ENCODE measurements at places on chromosomes 11 and 22.
A peak's percentile ranks its signal among the peaks of the same experiment; 100 is the strongest.

DNA sequence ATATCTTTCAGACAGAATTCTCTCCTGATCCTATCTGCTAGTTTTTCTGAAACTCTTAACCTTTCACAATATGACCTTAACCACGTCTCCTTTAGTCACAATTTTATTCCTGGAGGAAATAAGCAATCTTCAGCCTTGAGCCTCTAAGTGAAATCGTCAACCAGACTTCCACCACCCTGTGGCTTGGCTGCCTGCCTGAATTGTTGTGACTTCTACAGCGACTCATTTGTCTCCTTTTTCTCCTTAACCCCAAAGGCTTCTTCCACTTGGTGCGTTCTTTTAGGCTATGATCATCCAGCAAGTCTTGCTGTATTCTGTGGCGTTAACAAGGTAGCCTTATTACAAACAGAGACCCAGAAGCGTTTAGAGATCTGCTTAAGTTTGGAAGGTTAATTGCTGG, 535.1 kb upstream of the ARHGAP42 start:
- no peak for DNase-seq

DNA sequence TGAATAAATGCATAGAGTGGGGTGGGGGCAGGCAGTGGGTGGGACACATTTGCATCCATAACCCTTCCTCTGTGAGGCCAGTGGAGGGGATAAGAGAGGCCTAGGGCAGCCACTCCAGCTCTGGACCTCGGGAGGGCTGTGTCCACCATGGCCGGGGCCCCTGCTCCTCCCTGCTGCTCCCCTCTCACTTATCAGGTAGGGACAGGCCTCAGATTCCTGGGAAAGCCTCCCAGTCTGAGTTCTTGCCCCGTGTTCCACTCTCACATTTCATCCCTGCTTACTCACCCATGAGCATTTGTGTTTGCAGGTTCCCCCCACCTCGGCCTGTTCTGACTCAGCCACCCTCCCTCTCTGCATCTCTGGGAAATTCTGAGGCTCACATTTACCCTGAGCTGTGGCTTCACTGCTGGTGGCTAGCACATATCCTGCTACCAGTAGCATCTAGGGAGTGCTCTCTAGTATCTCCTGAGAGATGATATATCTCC, 128.7 kb upstream of the TOP3B start:
- peak; percentile 17 for DNase-seq

DNA sequence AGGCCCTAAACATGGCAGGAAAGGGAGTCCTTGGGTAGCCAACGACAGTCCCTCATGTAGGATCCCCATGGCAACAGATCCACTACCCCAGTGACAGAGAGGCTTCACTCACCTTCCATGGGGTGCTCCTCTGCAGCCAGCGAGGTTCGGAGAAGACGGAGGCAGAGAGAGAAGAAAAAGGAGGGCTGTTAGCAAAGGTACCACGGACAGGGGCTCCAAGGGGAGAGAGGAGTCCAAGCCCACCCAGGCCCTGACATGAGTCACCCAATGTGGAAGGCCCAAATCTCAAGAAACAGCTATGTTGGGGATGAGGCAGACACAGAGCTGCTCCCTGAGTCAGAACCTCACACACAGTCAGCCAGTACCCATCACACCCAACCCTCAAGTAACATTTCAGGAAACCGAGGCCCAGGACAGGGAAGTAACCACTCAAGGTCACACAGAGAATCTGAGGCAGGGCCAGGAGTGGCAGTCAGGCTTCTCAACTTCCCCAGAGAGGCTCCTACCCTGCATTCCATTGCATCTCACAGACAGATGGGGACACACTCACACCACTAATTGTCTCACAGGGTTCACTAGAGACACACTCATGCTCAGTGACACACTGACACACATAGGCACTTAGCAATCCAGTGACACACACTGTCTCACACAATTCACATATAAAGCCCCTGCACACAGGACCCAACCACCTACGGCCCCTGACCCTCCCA, 25.2 kb downstream of the NRXN2 start:
- no peak for DNase-seq

DNA sequence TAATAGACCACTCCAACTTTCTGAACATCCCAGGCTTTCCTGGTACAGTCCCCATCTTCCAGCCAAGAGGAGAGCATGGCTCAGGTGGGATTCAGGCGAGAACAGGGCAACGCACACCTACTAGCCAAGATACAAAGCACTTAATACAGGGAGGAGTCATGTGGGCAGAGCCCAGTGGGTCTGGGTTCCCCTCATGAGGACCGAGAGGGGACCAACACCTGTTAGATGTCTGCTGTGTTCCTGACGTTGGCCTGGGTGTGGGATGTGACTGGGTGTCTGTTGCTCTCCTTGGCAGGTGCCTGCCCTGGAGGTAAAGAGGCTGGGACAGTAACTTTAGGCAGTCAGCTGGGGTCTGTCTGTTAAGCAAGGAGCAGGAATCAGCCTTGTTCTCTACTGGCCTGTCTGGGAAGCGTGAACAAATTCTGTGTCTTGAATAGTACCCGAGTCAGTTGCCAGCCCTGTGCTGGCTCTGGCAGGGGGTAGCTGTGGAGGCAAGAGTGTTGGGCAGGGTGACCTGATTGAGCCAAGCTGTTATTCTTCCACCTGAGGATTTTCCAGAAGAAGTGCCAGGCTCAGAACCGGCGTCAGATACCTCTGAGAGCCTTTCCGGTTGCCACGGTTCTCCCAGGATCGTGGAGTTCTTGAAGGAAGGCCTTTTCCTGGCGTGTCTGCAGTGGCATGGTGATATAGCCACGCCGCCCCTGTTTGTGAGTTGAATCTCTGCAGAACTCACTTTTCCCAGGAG, 56.3 kb downstream of the BCR start:
- no peak for DNase-seq

DNA sequence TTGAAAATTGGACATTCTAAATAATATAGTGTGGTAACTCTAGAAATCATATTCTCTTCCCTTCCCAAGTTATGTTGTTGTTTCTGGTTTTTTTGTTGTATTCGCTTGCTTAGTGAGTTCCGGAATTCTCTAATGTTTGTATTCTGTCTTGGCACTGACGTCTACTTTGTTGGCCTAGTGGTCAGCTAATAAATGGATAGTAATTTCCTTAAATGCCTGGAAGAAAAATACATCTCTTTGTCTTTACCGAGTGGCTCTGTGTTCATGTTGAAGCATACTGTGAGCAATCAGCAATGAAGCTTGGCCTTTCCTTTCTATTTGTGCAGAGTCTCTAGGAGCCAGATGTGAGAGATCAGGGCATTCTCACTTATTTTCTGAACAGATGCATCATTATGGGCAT, 1225.7 kb downstream of the JRKL start:
- DNase-seq: no peak

DNA sequence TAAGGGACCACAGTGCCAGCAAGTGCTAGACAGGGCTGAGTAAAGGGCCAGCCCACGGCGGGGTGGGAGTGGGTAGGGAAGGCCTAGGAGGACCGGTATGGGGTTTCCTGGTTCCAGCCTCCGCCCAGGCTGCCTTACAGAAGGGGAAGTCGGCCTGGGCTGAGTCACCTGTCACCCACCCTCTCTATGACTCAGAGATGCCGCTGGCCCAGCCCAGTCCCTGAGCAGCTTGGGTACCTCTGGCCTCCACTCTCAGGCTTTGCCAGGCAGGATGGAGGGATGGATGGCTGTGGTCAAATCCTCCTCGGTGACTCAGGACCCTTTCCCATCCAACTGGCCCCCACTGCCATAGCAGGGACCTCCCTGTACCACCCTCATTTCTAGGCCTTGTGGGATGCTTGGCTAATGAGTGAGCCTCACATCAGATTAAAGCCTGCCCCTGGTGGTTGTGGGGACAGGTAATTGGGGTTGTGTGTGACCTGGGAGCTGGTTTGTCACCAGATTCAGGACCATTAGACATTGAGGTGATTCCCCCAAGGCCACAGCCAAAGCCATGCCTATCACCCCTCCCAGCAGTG, 13.9 kb downstream of the SLC35E4 start:
- no peak for DNase-seq

- DNase-seq: no peak
Observed at GRCh38 chr22:36562261-36562835, 33.4 kb upstream of the EIF3D start.

DNA sequence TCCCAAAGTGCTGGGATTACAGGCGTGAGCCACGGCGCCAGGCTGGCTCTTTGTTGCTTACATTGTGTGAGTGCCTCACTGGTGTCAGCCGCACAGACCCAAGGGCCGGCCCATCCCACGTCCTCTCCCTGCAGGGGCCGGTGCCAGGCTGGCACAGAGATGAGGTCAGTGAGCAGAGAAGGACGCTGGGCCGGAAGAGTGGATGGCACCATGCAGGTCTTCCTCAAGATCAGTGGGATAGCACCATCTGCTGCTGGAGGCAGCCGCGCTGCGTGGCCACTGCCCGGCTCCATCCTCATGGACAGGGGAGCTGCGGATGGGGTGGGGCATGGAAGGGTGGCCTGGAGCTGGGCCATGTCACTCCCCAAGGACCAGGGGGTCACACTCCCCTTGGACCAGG, 22.0 kb upstream of the FGF4 start:
- DNase-seq: no peak

- DNase-seq: peak; percentile 33
Observed at GRCh38 chr11:58616594-58616993, 5.9 kb upstream of the CNTF start.

GRCh38 chr11:78691215-78691614, 116.6 kb upstream of the NARS2 start:
- no peak for DNase-seq

GRCh38 chr11:57424792-57425564, 1.9 kb downstream of the SLC43A3 start:
- peak; percentile 55 for DNase-seq

DNA sequence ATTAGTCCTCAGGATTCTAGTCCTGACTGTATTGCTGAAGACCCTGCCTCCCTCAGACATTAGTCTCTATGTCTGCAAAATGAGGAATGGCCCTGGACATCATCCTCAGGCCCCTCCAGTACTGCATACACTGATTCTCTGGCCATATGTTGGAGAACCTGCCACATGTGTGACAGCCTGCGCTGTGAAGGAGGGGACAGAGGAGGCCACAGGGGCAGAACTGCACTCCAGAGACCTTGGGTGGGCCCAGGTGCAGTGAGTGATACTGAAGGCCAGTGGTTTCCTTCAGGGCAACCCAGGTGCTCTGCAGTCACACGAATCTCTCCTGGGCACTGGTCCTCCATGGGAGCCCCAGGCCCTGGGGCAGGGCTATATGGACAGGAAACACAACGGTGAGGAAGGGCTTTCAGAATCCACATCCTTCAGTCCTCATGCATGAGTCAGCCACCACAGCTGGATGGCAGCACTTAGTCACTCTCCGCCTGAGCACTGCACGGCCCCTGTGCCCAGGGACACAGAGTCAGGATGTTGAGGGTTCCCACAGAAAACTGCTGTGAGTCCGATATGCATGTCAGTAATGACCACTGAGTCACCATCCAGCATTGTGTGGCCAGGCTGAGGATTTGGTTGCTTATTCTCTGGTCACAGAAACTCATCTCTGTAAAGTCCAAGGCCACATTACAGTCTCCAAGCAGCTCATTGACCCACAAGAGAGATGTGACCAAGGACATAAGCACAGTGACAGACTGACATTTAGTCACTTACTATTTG, 39.7 kb downstream of the ME3 start:
- peak; percentile 85 for DNase-seq

DNA sequence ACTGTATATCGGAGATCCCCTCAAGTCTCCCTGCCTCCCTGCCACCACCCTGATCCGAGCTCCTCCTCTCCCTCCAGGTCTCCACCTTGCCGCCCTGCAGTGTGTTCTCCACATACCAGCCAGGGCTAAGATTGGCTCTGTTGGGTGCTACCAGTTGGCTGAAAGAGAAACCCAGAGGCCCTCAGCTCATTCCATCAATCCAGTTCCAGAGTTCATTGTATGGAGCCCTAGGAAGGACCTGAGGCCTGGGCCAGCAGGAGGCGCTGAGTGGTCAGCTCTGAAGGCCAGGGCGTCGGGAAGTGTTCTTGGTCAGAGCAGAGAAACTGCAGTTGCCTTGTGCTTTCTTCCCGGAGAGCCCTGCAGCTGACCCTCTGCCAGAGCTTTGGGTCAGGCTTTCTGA, 2.2 kb upstream of the TOP3B start:
- no peak for DNase-seq

GRCh38 chr11:78831571-78831970, 256.9 kb upstream of the NARS2 start:
- no peak for DNase-seq

GRCh38 chr22:22235558-22235957, 9.0 kb upstream of the VPREB1 start:
- no peak for DNase-seq

DNA sequence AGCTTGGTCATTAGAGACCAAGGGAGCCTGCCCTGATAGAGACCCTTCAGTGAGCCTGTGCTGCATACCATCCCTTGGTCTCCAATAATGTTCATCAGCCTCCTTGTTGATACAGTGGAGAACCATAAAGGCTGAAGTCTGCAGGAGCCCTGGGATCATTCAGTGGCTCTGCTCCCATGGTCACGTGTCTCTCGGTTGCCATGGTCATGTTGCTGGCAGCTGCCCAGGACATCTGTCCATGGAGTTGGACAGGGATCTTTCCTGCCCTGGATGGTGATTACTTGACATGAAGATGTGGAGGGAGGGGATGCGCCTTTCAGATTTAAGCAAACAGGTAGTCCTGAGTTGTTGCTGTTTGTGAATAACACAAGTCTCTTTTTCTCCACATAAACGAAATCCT, 38.2 kb downstream of the CYB5R2 start:
- no peak for DNase-seq

- no peak for DNase-seq
Observed at GRCh38 chr11:113274713-113275582, 39.4 kb upstream of the TTC12 start.

DNA sequence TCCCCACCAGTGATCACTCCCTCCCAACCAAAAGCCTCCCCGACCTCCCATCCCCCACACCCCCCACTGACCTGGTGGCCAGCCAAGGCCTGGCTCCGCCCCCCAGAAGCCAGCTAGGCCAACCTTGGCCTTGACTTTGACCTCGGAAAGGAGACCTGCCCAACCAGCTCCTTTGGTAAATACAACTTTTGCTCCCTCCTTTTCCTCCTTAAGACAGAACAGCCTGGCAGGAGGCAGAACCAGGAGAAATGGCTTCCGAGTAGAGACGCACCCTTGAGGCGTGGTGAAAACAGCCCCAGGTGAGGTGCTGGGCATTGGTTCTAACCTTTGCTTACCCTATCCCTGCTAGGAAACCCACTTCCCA, 27.0 kb downstream of the PLEKHA7 start:
- DNase-seq: no peak

DNA sequence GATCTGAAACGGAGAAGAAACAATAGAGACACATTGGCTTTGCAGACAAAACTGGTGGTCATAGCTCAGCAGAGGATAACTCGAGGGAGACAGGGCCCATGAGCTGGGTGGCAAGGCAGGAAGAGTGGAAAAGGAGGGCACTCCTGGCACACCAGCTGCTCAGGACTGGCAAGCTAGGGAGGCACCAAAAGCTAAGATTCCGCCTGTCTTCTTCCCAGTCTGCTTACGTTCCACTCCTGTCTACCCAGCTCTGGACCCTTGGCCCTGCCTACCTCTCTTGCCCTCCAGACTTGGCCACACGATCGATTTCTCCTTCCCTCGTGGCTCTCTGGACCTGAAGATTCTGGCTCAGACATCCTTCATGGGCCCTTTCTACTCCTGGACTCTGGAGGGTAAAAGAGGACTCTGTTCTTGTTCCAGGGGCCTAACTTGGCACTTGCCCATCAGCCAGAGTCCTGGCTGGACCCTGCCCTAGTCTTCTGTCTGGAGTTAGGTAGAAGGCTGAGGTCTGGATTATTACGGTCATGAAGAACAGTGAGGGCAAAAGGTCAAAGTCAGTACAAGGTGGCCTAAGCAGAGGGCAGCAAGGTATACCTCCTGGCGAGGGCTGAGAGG, 115.2 kb upstream of the PITPNB start:
- no peak for DNase-seq
